ENCODE measurements at places on chromosomes 7 and 10. TPM values are rescaled to one million over a fixed set of nuclear protein-coding genes. Genes with fewer than 3 reads are reported as not detected.
A peak's percentile ranks its signal among the peaks of the same experiment; 100 is the strongest.

DNA sequence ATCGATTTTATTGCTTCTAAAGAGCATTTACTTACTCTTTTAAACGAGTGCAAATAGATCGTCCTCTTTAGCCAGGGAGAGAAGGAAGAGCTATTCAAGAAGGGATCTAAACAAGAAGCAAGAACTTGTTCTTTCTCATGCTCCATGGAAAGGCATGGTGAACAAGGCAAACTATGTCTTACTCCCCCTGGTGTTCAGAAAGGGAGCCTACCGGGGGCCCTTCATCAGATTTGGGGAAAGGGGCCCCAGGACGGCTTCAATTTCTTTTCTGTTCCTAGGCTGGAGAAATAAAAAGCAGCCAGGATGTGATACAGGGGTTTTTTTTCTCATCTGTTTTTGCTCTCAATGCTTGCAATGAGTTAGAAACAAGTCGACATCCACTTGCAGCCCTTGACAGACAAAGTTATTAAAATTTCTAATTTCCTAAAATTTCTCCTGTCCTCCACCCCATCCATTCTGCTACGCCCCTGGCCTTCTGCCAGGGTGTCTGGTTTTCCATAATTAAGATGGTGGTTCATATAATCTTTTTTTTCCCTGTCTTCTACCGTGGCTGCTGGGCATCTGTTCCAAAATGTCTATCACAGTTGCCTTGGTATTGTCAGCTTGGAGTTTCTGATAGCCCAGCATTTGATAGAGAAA, 214.4 kb downstream of the CREB5 start:
- DNase-seq = peak; percentile 21

DNA sequence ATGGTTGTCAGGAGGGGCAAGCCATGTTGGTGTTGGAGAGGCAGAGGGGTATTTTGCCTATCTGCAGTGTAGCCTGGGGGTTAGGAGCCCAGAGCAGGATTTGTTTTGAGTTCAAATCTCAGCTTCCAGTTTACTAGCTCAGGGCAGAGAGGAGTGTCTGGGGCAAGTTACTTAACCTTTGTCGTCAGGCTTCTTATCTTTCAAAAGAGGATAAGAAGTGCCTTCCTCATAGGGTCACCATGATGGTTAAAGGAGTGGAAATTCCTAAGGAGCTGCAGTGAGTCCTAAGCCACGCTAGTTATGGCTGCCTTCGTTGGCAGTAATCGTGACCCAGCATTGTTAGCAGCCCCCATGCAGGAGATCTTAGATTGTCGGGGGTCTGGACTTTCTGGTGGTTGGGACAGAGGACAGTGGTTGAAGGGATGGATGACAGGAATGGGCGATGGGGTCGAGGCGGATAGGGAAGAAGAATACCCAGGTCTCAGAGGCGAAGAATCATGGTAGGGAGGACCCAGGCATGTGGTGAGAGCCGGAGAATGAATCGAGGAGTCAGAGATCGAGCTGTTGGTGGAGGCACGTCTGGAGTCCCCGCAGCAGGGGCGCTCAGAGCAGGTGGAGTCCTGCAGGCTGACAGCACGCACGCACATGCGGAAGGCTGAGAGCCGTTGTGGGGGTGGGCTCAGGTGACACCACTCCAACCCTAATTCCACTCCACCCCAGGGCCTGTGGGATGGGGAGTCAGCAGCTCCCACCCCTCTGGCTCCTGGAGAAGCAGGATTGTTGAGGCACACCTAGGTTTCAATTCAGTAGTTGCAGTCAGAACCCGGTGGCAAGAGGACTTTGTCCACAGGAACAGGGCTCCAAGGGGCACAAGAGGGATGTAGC, 11.6 kb downstream of the ADCK2 start:
- no peak for DNase-seq

GRCh38 chr7:7882888-7883287, 85.7 kb upstream of the GLCCI1 start:
- DNase-seq = no peak

DNA sequence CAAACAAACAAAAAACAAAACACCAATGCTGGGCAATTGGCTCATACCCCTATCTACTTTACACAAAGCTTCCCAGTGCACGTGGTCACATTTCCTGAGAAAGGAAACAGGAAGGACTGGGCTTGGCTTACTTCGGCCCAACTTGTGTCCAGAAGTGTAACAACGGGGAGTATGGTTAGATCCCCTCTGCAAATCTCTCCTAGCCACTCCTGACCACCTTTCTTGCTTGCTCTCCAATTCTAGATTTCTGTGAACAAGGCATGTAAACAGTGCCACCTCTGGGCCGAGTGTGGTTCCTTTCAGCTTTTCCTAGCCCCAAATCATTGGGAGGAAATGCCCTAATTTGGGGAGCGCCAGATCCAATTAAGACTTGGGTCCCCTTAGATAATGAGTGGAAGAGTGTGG, 21.0 kb upstream of the FRAT2 start:
- no peak for DNase-seq

- no peak for DNase-seq
These were observed 29.7 kb upstream of the TAS2R16 start for GRCh38 chr7:123024989-123025758.

CTBP2 gene
- 274 TPM for polyA plus RNA-seq

SPACDR gene
- 0.31 TPM for polyA plus RNA-seq

MMS19 gene
- polyA plus RNA-seq = 228 TPM

NUP42 gene
- 41.2 TPM for polyA plus RNA-seq
